ENCODE measurements at places on chromosomes 16 and 17. TPM values are rescaled to one million over a fixed set of nuclear protein-coding genes. Genes with fewer than 3 reads are reported as not detected.

Gene OTOP3
- total RNA-seq, result not detected

Gene LGALS9
- total RNA-seq, result 172 TPM

Gene CASKIN2
- total RNA-seq, result 24.6 TPM

Gene SEZ6L2
- 2.3 TPM for total RNA-seq

Gene LPO
- total RNA-seq, result not detected

Gene DNAAF1
- 0.32 TPM for total RNA-seq

Gene GLTPD2
- total RNA-seq, result not detected

Gene RNF43
- not detected for total RNA-seq

Gene KRT9
- total RNA-seq, result not detected

DNA sequence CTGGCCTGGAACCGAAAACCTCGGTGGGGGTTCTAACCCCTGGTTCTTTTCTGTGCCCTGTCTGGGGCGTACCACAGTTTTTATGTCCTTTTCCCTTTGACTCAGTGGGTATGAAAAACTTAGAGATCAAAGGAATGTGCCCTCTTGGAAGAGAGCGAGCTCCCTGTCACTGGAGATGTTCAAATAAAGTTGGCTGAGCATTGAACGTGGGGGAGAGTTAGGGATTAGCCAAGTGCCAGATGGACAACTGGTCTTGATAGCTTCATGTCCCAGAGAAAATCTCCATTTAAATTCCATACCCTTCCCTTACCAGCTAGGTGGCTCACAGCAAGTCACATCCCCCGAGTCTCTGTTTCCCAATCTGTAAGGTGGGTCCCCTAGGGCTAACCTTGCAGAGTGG is 9.5 kb downstream of the ADGRG1 start:
- no peak for DNase-seq

DNA sequence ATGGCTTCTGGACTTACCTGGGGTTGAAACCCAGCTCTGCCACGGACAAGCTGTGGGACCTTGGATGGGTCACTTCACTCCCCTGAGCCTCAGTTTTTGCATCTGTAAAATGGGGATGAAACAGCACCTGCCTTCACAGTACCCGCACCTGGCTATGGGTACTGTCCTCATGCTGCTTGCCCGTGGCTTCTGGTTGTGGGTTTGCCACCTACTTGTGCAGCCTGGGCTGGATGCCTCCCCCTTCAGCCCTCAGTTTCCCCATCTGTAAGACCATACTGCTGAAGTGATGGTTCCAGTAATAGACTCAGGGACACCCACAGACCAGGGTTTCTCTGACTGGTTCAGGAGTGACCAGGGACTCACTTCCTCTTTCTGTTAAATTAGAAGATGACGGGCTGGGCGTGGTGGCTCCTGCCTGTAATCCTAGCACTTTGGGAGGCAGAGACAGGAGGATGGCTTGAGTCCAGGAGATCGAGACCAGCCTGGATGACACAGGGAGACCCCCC is 9.4 kb downstream of the GLIS2 start:
- no peak for DNase-seq

- DNase-seq, result no peak
Observed at GRCh38 chr17:27968206-27968732, 74.2 kb upstream of the NLK start.

DNA sequence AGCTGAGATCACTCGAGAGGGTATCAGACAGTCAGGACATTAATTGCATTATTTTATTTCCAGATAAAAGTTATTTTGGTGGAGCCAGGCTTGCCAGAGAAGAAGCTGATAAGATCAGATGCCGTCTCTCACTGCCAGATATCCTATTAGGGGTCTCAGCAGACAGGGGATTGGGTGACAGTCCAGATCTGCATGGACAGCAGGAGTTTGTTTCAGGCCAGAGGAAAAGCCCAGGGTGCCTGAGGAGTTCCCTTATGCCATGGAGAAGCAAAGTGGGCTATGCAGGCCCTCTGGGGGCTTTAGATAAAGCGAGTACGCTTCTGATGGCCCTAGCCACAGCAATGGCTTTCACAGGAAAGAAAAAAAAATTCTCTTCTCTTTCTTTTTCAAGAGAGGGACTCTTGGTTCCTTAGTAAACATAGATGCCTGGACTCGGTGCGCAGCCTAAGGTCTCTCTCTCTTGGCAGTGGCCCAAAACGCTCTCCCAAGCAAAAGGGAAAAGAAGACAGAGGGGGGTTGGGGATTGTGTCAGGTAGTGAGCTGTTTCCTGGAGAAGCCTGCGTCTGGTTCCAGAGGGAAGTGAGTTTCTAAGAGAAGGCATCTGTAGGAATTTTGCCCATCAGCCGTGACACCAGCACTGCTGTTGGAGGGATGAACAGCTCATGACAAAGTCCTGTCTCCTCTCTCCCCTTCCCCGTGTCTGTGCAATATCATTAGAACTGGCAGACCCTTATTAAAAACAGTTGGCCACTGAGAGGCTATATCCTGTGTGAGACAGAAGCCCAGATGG is 166.3 kb upstream of the FOXF1 start:
- no peak for DNase-seq

GRCh38 chr16:2086106-2086742 is 38.4 kb downstream of the TSC2 start:
- DNase-seq, result no peak

DNA sequence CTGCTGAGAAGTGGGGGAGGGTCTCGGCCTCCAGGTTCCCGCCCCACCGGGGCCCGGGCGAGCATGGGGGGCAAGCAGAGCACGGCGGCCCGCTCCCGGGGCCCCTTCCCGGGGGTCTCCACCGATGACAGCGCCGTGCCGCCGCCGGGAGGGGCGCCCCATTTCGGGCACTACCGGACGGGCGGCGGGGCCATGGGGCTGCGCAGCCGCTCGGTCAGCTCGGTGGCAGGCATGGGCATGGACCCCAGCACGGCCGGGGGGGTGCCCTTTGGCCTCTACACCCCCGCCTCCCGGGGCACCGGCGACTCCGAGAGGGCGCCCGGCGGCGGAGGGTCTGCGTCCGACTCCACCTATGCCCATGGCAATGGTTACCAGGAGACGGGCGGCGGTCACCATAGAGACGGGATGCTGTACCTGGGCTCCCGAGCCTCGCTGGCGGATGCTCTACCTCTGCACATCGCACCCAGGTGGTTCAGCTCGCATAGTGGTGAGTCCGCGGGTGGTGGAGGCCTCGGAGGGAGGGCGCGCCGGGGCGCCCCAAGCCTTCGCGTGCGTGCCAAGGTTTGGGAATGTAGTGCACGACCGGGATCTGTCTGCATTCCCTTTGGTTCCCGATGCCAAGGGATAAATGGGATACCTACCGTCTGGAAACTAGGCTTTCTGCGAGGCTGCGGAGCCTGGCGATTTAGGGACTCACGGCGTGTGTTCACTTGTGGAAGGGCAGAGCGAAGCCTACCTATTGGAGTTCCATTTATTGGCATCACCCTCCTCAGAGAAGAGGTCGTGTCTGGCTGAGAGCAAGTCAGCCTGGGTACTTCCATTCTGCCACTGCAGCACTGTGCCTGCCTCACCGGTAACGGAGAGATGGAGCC is 1.0 kb downstream of the ZNRF1 start:
- DNase-seq, result no peak

- DNase-seq, result no peak
Observed at GRCh38 chr16:2458887-2459646, 842 bp upstream of the TEDC2 start.

DNA sequence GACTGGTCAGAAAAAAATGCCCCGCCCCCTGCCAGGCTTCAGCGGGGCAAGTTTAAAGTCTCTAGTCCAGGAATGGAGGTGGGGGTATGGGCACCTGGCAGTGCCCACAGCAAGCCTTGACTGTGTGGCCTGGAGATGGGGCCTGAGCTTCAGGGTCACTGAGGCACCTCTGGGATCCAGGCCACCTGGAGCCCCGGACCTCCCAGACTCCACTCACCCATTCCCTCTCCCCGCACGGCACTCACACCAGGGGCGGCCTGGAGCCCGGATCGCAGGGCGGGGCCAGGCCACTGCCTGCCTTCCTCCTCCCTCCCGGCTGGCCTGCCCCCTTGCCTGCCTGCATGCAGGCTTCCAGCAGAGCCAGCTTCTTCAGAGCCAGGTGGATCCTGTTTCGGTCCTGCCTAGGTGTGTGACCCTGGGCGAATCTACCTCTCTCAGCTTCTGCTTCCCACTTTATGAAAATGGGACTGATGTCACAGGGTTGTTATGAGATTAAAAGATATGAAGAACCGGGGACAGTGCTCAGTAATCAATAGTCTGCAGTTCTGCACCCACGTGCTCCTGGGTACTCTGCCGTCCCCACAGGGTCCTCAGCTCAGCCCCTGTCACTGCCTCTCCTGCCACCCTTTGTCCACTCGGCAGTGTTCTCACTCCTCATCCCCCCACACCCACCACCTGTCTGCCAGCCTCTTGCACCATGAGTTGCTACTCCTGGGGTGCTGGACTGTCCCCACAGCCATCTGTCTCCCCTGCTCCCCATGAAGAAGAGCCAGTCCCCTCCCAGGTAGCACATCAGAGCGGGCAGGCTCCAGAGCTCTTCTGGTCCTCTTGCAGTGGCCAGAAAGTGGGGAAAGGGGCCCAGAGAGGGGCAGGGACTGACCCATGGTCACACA is 1.2 kb upstream of the TCAP start:
- DNase-seq, result no peak

GRCh38 chr17:81722184-81723120 is 10.4 kb downstream of the SLC25A10 start:
- no peak for DNase-seq
